ENCODE measurements at places on chromosomes 11 and 22.
A peak's percentile ranks its signal among the peaks of the same experiment; 100 is the strongest.

DNA sequence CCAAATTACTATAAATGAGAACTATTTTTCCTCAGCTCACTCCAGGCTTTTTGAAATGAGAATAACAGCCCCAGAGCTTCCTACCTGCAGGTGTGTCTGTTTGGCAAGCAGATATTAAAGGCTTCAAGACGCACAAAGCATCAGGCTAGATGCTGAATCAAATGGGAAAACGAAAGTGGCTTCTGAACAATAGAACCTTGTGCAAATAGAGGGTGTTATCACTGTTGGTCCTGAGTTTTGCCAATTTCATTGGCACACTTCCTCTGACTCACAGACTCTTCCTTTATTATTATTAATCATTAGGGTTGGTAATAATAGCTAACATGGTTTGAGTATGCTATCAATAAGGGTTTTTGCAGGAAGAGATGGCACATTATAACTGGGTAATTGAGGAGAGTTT is 13.4 kb downstream of the SYT13 start:
- DNase-seq = no peak

GRCh38 chr11:40149721-40150120 is 1309.7 kb downstream of the LRRC4C start:
- no peak for DNase-seq

DNA sequence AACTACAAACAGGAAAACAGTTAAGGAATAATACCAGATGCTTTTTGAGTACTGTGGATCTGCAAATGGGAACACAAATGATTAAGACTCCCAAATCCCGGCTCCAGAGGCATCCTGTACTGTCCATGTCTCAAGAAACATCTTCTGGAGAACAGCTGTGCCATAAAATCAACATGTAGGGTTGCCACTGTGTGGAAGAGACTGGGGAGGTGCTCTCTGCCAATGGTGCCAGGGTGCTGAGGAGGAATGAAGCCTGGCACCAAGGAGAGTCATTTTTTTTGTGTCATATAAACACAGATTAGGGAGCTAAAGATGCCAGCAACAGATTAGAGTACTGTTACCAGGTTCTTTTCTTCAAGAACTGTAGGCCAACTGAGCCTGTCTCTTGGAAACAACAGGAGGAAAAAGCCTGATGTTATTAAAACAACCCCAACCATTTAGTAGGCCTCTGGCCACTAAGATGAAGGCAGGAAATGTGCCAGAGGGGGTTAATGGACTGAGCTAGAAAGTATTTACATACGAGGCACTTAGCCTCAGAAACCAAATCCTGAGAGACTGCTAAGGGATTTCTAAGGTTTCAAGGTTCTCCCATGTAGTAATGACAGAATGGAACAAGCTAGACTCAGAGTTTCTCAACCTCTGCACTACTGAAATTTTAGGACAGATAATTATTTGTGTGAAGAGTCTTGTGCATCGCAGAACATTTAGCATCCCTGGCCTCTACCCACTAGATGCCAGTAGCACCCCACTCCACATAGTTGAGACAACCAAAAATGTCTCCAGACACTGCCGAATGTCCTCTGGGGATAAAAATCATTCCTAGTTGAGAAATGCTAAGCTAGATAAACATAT is 54.6 kb upstream of the CHRM4 start:
- no peak for DNase-seq

DNA sequence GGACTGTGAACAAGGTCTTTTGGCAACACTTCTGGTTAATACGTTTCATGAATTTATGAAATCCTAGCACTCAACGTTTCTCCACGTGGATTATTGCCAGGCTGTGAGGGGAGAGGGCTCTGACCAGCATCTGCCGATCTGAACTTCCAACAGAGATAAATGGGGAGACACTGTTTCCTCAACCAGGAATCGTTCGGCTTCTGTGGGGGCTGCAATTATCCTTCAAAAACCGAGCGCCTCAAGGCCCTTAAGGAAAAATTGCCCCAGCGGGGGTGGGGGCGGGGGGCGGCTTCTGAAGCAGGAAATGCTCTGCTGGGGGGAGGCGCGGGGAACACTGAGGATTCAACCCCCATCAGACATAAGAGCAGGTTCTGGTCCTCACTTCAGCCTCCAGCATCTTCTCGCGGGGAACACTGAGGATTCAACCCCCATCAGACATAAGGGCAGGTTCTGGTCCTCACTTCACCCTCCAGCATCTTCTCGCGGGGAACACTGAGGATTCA is 155.6 kb downstream of the BRD1 start:
- DNase-seq = no peak

DNA sequence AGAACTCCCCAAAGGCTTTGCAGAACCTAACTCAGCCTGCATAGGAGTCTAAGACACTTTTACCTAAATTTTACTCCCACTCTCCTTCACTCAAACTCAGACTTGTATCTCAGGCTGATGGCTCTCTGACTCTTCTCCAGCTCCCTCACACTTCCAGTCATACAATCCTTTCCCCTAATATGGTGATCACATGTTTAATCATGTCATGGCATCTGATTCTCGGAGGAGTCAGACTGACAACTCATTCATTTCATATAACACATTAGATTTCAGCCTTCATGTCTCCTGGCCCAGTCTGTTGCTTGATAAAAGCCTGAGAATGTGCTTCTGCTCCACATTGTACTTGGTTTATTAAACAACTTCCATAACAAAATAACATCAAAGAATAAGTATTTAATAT is 1503.9 kb upstream of the TENM4 start:
- DNase-seq = no peak

GRCh38 chr11:86753459-86753858 is 46.9 kb upstream of the PRSS23 start:
- DNase-seq = no peak

DNA sequence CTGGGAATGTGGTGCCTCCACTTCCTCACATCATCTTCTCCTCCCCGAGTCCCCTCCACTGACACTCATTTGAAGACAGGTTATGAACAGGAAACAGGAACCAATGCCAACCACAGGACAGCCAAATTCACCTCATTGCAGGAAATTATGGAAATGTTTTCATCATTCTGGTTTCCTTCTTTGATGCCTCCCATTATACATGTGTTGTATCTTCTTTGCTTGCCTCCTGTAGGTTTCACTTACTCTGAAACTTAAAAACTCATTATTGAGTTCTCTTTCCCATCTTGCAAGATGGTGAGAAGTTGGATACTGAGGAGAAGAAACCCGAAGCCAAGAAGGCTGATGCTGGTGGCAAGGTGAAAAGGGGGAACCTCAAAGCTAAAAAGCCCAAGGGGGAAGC is 108.5 kb downstream of the PHF21B start:
- no peak for DNase-seq

DNA sequence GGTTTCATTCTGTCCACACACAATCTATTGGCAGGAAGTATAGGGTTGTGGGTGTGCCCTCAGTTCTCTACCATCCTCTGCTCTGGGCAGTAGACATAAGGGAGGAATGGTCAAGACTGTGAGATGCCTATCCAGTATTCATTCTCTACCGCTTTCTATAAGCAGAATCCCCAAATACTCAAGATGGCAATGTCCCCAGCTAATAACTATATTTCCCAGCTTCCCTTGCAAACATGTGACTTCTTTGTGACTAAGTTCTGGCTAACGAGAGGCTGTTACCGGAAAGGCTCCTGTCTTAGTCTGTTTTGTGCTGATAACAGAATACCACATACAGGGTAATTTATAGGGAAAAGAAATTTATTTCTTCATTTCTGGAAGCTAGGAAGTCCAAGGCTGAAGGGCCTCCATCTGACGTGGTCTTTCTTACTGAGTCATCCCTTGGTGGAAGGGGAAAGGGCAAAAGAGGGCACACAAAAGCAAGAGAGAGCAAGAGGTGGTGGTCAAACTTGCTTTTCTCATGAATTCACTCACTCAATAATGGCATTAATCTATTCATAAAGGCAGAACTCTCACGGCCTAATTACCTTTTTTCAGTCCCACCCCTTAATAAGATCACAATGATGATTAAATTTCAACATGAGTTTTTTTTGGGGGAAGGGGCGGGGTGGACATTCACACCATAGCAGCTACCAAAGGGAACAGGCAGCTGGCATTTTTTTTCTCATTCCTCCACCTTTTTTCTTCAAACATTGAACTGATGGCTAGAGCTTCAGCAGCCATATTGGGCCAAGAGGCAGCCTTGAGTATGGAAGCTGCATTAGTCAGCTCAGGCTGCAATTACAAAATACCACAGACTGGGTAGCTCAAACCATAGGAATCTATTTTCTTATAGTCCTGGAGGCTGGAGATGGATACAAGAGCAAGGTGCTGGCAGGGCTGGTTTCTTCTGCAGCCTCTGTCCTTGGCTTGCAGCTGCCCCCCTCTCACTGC is 109.7 kb upstream of the OR9Q1 start:
- DNase-seq = no peak

- no peak for DNase-seq
These were observed 42.8 kb downstream of the SLCO2B1 start for GRCh38 chr11:75193711-75194110.

GRCh38 chr11:15967966-15968365 is 388.4 kb downstream of the SOX6 start:
- peak; percentile 55 for DNase-seq

DNA sequence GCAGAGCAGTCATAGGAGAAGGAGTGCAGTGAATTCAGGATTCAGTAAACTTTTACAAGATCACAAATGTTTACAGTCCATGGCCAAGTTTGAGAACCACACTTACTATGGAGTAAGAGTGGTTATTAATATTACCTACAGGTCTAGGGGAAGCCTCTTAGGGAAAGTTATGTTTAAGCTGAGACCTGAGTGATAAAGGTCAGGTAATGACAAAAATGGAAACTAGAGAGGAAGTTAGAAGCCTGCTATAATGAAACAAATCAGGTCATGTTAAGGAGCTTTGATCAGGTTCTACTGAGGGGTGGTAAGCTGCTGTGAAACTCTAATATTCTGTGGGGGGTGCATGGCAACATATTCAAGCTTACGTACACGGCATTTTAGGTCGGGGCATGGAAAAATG is 32.5 kb upstream of the SLC22A9 start:
- DNase-seq = no peak

DNA sequence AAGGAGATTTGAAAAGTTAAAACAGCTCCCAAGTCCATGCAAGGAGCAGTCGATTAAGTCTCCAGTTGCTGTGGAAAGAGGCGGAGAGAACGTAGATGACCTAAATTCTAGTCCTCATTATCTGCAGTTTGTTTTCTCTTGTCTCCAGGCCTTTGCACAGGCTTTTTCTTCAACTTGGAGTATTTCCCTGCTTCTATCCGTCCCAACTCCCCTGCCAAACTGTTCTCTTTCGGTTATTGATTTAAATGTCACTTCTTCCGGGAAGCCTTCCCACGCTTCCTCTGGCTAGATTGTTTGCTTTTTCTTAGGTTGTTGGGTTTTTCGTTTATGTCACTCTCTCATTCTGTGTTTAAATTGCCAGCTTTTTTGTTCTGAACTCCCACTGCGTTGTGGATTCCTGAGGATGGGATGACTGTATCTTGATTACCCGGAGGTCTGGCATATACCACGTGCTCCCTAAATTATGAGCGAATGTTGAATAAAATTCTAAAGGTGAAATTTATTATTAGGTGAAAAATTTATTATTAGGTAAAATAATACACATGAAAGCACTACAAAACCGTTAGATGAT is 463 bp downstream of the TMEM126B start:
- DNase-seq = peak; percentile 18

GRCh38 chr11:113683481-113684046 is 22.5 kb downstream of the TMPRSS5 start:
- DNase-seq = no peak

- peak; percentile 57 for DNase-seq
These were observed 56.3 kb upstream of the ADSL start for GRCh38 chr22:40289991-40290459.

DNA sequence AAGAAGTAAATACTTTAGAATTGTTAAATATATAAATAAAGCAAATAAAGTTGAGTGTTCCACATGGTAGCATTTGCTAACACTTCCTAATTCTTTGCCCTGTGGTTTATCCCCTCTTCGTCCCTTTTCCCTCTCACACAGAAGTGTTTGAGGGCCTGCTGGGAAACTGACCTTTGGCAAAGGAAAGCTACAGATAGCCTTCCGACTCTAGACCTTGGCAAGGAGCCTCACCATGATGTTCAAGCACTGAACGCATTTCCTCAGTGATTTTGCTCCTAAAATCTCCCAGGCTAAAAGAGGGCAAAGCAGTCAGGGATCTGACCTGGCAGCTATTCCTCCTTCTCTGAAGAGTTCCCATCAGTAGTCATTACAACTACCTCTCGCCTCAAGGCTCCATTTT is 52.5 kb upstream of the HORMAD2 start:
- no peak for DNase-seq

DNA sequence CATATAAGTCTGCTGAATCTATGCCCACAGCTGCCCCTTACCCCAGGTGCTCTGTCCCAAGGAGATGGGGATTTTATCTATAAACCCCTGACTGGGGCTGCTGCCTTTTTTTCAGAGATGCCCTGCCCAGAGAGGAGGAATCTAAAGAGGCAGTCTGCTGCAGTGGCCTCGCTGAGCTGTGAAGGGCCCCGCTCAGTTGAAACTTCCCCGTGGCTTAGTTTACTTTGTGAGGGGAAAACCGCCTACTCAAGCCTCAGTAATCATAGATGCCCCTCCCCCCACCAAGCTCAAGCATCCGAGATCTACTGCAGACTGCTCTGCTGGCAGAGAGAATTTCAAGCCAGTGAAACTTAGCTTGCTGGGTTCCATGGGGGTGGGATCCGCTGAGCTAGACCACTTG is 7.4 kb upstream of the SCGB1D4 start:
- no peak for DNase-seq

All from inflammatory macrophage (primary cell).